Mesothelial cell of epicardium (in vitro differentiated cells): ENCODE measurements at places on chromosomes 2 and 18.

DNA sequence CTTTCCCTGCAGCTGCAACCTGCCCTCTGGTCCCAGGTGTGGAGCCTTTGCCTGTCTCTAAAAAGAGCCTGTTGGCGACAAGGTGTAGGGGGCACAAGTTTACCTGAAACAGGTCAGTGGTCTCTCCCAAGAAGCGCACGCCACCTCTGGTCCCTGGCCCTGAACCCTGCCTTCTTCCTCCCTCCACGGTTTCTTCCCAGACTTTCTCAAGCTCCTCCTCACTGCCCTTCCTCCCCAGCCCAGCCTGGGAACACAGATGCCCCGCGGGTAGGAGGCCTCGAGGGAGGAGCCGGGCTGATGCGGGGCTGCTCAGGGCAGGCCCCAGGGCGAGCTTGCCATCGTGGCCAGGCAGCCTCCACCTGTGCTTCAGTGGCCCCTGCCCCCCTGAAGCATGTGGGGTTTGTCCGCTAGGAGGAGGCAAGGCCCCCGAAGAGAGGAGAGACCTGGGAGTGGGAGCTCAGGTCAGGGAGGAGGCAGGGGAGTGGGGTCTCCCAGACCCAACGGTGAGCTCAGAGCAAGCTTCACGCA is 89.5 kb downstream of the SMAD7 start:
- no peak for DNase-seq

GRCh38 chr2:118986738-118987137 is 44.7 kb downstream of the MARCO start:
- DNase-seq = no peak

GRCh38 chr2:126656431-126657147 is 631 bp downstream of the GYPC start:
- DNase-seq = no peak

DNA sequence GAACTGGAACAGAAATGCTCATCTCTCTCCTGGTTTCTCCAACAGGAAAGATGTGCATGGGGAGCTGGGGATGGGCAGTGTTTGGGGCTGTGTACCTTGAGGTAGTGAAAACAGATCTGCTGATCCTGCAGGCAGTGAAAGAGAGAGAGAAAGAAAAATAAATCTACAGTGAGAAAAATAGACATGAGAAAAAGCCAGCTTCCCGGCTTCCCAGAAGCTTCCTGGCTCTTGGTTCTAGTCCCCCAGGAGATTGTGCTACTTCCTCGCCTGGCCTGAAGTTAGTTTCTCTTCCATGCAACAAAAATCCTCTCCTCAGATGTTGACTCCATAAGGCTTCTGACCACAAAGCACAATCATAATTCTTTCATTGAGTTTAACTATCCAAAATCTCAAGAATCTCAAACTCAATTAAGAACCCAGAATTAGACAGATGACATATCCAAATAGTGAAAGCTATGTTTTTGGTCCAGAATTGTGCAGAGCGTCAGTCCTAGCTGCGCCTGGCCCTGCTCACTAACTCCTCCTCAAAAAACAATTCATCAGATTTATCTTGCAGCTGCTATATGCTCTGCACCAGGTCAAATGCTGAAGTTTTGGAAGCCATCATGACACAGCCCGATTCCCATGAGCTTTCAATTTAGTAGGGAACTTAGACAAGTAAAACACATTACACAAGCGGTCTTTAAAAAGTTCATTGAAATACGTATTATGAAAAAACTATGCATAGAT is 20.1 kb upstream of the NAB1 start:
- DNase-seq = no peak

DNA sequence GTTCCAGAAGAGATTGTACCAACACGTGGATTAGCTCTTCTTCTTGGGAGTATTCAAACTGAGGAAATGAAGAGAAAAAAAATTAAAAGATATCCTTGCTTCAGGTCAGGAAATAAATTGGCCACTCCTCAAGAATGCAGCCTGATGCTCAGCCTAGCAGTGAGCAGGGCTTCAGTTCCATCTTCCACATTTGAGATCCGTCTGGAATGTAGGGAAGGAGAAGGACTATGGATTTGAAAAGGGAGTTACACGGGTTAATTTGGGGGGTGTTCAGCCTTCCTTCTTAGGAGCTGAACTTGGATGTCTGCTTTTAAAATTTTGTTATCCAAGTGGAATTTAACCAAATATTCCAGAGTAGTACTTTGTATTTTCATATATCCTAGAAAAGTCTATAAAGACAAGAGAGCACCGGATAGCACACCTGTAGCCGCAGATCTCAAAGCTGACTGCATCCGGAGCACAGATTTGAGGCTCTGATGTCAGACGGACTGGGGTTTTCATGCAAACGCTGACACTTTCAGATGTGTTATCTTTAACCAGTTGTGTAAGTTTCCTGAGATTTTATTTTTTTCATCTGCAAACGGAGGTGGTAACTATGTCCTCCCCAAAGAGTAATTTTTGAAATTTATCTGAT is 99.3 kb downstream of the COPS8 start:
- no peak for DNase-seq

DNA sequence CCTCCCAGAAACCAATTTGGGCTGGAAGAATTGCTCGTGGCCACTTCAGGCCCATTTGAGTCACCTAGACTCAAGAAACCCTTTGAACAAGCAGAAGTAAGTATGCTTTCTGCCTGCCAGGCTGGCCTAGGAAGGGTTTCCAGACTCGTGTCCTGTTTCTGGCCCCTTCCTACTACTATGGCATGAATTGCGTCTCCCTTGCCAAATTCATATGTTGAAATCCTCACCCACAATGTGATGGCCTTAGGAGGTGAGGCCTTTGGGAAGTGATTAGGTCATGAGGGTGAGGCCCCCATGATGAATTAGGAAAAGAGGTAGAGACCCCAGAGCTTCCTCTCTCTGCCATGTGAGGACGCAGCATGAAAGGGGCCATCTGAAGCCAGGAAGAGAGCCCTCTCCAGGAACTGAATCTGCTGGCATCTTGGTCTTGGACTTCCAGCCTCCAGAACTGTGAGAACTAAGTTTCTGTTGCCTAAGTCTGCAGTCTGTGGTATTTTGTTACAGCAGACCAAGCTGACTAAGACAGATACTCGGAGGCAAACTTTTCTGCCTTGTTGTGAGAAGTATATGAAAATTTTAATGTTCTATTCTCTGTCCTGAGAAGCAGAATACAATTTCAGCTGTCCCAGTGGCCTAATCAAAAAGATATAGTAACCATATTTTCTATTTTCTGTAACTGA is 13.1 kb downstream of the GPR45 start:
- no peak for DNase-seq

GRCh38 chr18:76875390-76876325 is 53.3 kb downstream of the ZNF236 start:
- peak; percentile 45 for DNase-seq

DNA sequence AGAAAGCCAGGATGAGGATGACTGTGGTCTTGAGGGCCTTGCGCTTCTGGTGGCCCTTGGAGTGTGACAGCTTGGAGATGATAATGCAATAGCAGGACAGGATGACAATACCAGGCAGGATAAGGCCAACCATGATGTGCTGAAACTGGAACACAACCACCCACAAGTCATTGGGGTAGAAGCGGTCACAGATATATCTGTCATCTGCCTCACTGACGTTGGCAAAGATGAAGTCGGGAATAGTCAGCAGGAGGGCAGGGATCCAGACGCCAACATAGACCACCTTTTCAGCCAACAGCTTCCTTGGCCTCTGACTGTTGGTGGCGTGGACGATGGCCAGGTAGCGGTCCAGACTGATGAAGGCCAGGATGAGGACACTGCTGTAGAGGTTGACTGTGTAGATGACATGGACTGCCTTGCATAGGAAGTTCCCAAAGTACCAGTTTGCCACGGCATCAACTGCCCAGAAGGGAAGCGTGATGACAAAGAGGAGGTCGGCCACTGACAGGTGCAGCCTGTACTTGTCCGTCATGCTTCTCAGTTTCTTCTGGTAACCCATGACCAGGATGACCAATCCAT is 2.7 kb downstream of the CXCR4 start:
- DNase-seq = no peak

- no peak for DNase-seq
Measured at GRCh38 chr18:36427369-36427768, 129.9 kb downstream of the FHOD3 start.

GRCh38 chr2:55482186-55482884 is 37.2 kb upstream of the CFAP36 start:
- DNase-seq = no peak

- DNase-seq = no peak
Measured at GRCh38 chr18:45164551-45164950, 450.7 kb upstream of the SLC14A2 start.
